Hematopoietic multipotent progenitor cell treated with erythropoietin and hydrocortisone succinate and interleukin-3 and kit ligand, for 4 days (in vitro differentiated cells): ENCODE measurements at places on chromosomes 1 and 21.

GRCh38 chr1:154607106-154607608 lies 829 bp downstream of the ADAR start:
- DNase-seq = peak; percentile 41

DNA sequence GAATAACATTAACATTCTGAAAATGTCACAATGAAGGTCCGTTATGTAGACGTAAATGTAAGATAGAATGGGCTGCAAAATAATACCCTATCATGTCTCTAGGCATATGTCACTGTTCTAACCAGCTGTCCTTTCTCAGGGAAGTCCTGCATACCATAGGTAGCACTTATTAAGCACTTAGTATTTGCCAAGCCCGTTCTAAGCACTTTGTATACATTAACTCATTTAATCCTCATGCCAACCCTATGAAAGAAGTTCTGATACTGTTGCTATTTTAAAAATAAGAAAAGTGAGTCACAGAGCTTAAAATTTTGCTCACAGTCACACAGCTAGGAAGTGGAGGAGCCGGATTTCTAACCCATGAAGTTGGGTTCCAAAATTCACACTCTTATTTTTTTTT lies 15.7 kb downstream of the GAS5 start:
- no peak for DNase-seq

DNA sequence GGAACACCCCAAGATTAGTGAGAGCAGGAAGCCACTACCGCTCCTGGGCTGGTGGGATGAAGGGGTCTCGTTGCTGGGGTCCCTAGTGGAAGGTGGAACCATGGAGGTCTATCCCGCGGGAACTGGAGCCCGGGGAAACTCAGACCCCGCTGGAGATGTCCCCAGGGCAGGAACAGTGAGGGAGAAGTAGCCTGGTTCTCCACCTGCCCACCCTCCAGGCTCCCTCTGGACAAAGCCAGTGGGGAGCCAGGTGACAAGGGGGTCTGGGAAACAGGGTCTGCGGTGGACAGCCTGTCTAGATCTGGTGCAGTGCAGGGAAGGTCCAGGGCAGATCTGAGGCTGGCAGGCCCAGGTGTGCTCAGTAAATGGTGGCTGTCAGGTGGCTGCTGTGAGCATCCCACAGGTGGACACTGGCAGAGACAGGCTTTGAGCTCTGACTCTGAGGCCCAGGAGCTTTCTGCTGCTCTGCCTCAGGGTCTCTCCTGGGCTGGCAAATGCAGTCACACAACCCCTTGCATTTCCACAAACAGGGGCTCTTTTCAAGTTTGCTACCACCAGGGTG lies 88.0 kb upstream of the TLR5 start:
- no peak for DNase-seq

DNA sequence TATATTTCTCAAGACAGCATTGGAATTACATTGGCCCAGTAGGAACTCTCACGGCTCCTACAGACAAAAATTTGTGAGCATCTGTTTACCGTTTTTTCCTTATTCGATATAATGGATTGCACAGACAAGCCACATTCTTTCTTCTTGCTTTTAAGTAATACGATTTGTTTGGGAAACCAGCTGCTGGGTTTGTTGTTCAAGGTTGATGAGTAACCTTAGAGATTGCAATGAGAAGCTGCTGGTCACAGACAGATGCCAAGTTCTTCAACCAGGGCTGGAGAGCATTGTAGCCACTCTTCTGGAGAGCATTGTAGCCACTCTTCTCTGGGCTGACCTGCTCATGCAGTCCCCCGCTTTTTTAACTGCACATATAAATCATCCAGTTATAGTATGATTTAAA lies 1.4 kb upstream of the MIA3 start:
- DNase-seq = no peak
